ENCODE measurements at places on chromosomes 1 and 21.

GRCh38 chr1:51581238-51581637 lies 35.7 kb upstream of the OSBPL9 start:
- no peak for DNase-seq

DNA sequence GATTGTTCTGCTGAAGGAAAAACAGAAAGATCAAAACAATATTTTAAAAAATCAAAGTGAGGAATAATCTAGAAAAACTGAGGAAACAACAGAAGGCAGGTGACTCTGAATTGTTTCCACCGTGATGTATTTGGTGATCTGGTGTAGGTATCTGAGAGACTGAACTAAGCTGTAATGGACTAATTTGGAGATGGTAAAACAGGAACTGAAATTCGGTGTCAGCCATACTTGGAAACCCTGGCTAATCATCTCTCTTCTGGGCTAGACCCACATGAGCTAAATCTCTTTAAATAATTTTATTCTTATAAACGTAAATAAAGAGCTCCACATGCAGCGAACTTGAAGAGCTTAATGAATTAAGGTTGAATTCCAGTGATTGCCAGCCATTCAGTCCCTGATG lies 1226.1 kb downstream of the NCAM2 start:
- no peak for DNase-seq

DNA sequence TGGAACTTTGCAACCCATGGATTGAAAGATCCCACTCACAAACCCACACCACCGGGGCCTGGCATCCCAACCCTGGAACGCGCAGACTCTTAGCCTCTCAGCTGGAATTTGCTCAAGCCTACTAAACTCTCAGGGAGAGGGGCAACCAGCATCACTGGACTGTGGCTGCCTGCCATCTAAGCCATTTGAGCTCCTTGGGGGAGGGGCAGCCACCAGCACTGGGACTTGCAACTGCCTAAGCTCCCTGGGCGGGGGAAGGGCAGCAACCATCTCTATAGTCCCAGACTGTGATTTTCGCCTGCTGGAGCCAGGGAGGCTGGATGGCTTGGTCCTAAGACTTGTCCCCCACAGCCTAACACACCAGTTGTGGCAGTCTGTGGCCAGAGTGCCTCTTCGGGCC lies 122.3 kb downstream of the SNX7 start:
- no peak for DNase-seq

DNA sequence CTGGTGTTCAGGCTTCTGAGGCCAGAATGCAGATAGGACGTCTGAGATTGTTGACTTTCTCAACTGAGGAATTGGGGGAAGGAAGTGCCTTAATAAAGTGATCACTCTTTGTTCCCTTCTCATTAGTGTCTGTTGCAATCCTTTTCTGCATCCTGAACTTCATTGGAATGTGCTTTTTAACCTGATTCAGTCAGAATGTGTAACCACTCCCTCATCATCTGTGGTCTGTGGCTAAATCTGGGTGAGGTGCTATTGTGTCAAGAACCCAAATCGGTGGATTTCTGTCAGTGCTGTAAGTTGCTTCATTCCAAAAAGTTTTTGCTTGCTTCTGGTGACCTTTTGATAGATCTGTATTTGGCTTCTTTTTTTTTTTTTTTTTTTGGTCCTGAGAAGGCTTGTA lies 38.2 kb downstream of the ARID1A start:
- no peak for DNase-seq

GRCh38 chr1:212512816-212513559 lies 80.3 kb downstream of the NENF start:
- no peak for DNase-seq

GRCh38 chr1:63847308-63847910 lies 73.6 kb downstream of the ROR1 start:
- DNase-seq: no peak

- no peak for DNase-seq
Measured at GRCh38 chr1:86455073-86455472, 13.7 kb upstream of the CLCA1 start.

GRCh38 chr1:207336559-207337467 lies 15.3 kb downstream of the CD55 start:
- DNase-seq: no peak

DNA sequence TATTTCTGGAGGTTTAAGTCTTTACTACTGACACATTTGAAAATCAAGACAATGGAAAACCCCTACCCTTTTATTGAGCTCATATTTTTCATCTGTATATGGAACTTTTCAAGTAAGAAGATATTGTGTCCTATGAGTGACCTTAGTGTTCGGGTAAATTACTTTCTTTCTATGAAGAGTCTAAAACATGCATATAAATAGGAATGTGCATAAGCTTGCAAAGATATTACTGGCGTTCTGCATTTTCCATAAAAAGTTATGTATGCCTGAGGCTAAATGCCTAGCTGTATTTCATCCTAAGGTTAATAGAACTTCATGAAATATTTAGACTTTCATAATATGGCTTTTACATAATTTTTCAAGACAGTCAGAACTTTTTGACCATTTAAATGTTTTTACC lies 495.8 kb upstream of the ADAMTS5 start:
- DNase-seq: no peak

- no peak for DNase-seq
Measured at GRCh38 chr1:245180496-245181157, 25.8 kb downstream of the KIF26B start.

DNA sequence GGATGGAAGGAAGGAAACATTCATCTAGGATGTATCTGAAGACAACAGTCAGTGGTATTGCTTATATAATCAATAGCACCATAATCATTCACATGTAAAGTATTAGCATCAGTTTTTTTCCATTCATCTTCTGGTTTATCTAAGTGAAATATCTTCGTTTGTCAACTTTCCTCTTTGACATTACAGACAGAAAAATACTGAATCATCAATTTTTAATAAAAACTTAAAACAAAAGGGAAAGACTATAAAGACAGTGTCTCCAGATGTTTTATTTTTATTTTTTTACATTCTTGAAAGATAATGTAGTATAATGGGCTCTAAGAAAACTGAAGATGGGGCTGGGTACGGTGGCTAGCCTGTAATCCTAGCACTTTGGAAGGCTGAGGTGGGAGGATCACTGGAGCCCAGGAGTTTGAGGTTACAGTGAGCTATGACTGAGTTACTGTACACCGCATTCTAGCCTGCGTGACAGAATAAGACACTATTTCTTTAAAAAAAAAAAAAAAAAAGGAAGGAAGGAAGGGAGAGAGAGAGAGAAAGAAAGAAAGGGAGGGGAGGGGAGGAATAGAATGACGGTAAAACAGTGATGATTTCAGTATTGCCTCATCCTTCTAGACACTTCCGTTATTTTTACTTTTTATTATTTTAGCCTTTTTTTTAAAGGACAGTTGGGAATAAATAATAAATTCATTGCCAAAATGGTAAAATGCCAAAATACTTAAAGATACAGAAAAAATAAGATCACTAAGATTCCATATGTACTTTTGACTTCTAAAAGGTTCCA lies 89.5 kb downstream of the NRIP1 start:
- no peak for DNase-seq

- DNase-seq: peak; percentile 73
Measured at GRCh38 chr1:2381741-2382620, 9.4 kb downstream of the MORN1 start.

DNA sequence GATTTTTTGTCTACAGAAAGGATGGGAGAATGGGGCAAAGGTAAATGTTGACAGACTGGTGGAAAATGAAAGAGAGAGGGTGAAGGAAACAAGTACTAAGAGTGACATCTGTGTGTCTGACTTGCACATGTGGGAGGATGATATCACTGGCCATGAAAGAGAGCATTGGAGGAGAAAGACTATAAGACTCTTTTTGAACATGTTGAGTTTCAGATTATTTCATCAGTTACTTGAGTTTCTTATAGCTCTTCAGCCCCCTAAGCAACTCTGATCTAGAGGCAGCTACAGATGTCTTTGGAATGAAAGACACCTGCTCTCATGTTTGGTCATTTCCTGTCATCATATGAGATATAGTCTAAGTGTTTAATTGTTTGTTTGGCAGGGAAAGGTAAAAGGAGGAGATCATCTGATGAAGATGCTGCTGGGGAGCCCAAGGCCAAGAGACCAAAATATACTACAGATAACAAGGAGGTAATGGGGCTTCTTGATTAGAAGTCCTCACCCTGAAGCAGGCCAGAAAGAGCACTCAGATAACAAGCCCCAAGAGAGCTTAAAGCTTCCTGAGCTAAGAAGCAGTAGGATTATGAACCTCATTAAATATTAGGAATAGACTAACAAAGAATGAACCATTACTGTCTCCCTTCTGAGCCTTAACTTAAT lies 4.5 kb downstream of the POLR3C start:
- DNase-seq: no peak

GRCh38 chr1:147600119-147601111 lies 59.1 kb downstream of the BCL9 start:
- DNase-seq: no peak

DNA sequence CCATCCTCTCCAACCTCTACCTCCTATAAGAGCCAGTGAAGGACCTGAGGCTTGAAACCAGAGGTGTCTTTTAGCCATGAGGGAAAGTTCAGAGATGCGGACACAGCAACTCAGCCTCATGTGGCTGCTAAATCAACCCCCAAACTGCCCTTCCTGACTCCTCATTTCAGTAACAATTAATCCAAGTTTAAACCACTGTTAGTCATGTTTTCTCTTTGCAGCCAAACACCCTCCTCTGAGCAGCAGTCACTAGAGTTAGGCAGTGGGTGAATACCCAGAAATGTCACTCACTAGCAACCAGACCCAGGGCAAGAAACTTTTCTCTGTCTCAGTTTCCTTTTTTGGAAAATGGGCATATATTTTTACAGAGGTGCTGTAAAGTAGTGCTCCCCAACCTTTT lies 71.2 kb downstream of the KCNJ15 start:
- DNase-seq: no peak

- DNase-seq: peak; percentile 31
Measured at GRCh38 chr1:233025157-233025556, 74.7 kb downstream of the NTPCR start.

DNA sequence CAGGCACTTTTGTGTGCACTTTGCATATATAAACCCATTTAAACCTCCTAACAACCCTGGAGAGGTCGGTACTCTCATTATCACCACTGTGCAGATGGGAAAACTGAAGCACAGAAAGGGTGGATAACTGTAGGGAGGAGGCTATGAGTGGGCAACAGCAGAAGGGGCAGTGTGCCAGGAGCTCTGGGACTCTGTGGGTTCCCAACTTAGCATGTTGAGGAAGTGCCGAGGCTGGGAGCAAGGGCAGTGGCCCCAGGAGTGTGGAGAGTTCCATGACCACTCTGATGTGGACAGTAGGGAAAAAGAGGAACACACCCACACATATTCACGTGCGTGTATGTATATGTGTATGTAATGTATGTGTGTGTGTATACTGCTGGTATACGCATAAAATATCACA lies 25.7 kb upstream of the KCNC4 start:
- DNase-seq: no peak

Data from midbrain (tissue), 1 donor.